Stimulated activated CD4-positive, alpha-beta T cell treated with anti-CD3 and anti-CD28 coated beads, Interleukin-2, amount 100 ng/mL, for 4 hours (primary cell): ENCODE measurements at places on chromosomes 5 and 9.
A peak's percentile ranks its signal among the peaks of the same experiment; 100 is the strongest.

DNA sequence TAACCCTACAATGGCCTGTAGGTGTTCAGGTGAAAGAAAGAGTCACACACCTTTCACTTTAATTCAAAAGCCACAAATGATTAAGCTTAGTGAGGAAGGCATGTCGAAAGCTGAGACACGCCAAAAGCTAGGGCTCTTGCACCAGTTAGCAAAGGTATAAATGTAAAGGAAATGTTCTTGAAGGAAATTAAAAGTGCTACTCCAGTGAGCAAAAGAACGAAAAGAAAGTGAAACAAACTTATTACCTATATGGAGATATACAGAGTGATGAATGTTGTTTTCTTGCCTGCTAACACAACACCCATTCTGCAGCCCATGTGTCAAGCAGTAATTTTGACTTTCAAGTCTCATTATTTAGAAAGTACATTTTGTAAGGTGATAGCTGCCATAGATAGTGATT, 254.2 kb upstream of the SLC24A2 start:
- no peak for DNase-seq

DNA sequence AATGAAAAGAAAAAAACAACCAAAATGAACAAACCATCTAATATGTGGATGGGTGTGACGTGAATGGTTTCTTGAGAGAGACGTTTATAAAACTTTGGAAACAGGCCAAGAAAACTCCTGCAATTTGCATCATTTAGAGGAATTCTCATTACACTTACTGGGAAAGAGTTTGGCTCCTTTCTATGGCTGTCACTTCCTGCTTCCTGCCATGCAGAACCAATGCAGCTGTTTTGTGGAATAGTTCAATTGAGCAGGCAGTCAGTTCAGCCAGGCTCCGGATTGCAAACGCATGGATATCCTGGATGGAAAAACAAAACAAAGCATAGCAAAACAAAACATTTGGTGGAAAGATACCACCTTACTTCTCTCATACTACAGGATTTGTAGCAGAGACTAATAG, 36.6 kb downstream of the FAM114A2 start:
- DNase-seq, result no peak

DNA sequence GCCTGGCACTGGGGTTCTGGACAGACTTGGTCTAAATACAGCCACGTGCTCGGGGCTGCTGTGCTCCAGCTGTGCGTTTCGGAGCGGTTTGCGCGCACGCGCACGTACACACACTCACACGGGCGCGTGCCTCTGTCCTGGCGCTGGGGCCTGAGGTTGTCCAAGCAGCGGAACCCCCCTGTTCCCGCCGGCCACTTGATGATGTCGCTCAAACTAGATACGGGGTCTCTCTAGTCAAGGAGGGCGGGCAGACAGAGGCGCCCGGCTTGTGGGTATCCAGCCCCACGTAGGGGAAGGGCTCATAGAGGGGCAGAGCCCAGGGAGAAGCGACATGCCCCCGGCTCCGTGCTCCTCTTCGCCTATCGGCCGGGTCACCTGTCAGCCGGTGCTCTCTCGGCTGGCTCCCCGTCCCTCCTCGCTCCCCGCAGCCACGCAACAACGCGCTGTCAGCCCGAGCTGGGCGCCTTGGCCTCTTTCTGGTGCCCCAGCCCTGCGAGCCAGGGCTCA, 8.9 kb downstream of the NR2F1-AS1 start:
- no peak for DNase-seq

DNA sequence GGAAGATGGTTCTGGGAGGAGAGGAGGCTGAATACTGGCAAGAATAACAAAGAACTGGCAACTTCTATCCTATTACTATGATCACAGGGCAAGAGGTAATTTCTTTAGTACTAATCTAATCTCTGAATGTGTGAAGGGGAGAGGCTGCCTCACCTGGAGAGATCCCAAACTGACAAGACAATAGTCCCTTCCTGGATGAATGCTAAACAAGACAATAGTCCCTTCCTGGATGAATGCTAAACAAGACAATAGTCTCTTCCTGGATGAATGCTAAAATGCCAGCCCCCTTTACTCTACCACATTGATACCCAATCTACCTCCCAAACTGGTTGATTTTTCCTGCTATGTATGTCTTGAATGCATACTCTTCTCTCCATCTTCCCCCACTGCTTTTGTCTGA, 145.2 kb downstream of the SIL1 start:
- no peak for DNase-seq

DNA sequence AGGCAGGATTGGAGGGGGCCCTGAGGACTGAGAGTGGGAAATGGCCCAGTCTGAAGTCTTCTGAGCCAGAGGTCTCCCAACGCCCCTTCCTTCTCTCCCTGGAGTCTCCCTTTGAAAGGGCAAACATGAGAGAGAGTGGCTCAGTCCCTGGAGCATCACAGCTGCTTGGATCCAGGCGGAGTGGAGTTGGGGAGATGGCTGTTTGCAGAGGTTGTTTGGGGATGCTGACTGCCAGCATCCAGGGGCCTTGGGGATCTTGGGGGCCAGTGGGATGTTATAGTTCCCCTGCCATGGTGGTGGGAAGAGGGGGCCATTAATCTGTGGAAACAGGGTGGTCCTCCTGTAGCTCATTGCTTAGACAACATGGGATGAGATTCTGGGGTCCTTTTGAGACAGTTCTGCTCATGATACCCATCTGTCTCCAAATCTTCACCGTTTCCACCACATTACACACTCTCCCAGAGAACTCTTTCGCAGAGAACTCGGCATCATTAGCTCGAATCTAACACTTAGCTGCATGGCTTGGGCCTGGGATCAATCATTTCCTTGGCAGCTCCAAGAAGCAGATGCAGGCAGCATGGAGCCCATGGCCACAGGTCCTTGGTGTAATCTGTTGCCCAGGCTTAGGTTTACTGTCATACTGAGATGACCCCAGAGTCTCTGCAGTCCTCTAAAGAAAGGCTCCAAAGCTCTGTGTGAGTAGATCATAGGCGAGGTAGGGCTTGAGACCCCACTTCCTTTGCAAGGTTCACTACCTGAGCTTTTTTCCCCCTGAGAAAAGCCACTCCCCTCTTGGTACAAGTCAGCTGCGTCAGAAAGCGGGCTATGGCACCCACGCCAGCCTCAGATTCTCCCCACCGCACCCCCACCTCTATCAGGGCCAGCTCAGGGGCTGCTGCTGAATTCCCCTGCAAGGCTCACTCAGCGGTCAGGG, 54.4 kb upstream of the SH3PXD2B start:
- DNase-seq, result no peak

GRCh38 chr5:36060420-36060887, 6.2 kb downstream of the UGT3A2 start:
- no peak for DNase-seq

GRCh38 chr9:117392992-117393391, 21.9 kb downstream of the ASTN2 start:
- DNase-seq, result no peak

GRCh38 chr9:7201196-7201595, 443.4 kb downstream of the KDM4C start:
- no peak for DNase-seq

DNA sequence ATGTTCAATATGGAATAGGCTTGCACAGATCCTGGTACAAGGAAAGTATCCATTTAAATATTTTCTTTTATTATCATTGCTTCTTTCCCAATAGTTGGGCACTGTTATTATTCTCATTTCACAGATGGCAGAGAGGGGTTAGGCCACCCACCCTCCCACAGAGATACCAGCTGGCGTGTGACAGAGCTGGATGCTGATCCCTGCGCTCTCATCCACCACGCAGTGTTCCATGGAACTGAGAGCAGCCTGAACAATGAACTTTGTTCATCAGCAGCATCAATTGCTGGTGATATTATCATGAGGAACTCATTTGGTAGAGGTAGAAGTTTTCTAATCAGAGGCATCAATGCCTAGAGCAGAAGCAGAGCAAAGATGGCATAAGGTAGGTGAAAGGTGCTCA, 227.9 kb downstream of the ESM1 start:
- no peak for DNase-seq

DNA sequence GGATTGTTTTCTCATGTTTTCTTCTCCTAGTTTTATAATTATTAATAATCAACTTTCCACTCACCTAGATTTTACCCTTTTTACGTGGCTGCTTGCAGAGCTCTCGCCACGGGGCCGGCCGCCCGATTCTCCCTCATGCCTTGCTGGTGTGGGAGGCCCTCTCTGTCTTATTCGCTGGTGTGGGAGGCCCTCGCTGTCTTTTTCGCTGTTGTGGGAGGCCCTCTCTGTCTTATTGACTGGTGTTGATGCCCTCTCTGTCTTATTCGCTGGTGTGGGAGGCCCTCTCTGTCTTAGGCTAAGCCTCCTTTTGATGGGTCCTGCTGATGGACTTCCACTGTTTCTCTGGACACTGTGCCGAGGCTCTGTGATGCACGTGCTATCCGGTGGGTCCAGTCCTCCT, 161.3 kb upstream of the IRX2 start:
- DNase-seq, result no peak

DNA sequence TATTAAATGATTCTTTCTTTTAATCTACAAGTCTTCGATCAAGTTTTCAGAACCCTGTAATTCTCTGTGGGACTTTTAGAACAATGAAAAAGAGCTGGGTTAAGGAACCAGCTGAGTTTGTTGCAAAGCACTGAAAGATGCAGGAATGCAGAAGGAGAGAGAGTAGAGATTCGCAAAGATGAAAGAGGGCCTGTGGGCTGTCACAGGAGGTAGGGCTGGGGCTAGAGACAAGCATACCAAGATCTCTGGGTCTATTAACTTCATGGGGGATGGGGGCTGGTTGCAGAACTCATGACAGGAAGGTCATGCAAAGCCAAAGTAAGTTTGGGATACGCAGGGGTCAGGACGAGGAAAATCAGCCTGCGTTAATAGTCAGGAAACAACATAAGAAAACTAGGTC, 81.8 kb downstream of the LURAP1L start:
- no peak for DNase-seq

- no peak for DNase-seq
These were observed 207.6 kb upstream of the MPDZ start for GRCh38 chr9:13487071-13487470.

DNA sequence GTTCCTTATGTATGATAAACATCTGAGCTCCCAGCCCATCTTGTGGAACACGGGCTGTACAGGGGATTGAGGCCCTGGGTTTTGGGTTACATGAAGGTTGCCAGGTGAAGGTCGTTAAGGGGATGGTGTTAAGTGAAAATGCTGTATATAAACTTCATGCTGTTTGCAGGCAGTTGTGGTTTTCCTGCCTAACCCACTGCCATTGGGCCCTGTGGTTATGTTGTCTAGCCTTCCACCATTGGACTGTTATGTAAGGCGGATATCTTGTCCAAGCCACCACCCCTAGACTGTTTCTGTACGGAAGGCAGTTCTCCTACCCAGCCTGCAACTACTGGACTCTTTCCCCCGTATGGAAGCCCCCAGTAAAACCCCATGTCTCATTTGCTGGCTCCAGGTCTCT, 246.1 kb downstream of the KIF4B start:
- DNase-seq, result no peak

DNA sequence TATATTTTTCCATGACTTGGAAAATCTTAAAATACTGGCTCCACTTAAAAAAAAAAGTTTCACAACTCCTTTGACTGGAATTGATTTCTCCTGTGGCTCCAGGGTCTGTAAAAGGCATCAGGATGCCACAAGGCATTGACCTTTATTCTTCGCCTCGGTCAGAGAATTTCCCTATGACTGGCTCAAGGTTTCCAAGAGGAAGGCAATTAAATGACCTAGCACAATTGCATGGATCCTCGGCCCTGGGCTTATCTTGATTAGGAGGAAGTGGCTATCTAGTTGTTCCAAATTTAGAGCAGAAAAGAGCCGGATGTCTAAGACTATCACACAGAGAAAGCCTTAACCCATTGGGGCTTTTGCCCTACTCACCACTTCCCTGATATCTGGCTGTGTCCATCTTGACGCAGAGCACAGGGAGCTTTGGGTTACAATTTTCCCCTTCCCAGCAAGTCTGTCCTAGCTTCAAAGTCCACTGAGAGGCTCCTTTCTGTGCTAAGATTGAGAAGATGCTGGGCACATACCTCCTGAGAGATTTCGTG, 56.9 kb upstream of the COL15A1 start:
- DNase-seq, result no peak

DNA sequence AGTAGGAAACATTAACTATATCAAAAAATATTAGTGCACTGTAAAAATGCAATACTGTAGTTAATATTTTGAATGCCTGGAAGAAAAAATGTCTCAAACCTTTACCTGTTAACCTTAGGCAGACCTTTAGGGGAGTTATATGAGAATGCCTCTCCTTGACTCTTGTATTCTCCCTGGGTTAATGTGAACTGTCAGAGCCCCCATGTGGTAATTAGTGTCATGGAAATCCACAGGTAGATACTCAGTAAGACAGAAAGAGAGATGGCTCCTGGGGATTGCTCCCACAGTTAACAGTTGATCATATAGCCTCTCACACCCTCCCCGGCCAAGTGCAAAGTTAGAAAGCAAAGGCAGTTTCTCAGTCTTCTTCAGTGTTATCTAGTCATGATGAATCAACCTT, 742.8 kb downstream of the NR2F1-AS1 start:
- no peak for DNase-seq

DNA sequence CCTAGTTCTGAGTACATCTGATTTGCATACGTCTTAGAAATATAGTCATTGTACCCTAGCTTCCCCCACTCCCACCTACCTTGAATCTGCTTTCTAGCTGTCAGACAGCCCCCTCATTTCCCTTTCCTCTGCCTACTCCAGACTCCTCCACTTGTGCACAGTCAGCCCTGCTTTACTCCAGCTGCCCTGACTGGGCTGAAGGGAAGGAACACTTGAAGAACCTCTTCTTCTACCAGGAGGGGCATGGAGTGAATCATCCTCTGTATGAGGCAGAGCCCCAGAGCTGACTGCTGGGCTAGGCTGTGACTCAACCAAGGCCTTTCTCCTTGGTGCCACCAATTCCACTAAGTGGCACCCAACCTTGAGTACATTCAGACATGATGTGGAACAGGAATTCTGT, 18.1 kb upstream of the ZFR start:
- peak; percentile 54 for DNase-seq

DNA sequence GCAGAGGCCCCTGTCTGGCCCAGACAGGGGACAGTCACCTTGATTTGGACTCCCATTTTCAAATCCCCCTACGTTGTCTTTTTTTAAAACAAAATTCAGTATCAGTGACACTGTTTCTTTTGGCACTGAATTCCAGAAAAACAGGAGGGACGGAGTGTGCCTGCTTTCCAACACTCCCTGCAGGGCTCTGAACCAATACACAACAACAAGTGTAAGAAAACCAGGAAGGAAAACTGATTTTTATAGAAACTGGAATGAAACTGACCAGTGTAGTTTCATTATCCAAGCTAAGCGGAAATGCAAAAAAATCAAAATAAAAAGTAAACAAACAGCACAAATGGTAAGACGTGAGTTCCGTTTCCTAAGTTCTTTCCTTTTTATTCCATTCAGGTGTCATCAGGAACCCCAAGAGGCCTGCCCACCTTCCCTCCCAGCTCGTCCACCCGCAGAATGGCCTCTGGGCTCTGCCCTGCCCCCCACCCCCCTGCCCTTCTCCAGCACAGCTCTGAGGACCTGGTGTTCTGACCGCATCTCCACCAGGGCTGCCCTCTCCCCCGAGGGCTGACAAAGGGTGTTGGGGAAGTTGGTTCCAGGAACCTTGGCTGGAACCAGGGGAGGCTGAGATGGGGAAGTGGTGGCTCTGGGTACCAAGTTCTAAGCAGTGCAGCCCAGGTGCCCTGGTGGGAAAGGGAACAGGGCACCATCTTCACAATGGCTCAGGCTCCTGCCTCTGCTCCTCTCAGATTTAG, 73.6 kb downstream of the PSD2 start:
- DNase-seq, result no peak
